ENCODE measurements at places on chromosomes 11 and 22.

DNA sequence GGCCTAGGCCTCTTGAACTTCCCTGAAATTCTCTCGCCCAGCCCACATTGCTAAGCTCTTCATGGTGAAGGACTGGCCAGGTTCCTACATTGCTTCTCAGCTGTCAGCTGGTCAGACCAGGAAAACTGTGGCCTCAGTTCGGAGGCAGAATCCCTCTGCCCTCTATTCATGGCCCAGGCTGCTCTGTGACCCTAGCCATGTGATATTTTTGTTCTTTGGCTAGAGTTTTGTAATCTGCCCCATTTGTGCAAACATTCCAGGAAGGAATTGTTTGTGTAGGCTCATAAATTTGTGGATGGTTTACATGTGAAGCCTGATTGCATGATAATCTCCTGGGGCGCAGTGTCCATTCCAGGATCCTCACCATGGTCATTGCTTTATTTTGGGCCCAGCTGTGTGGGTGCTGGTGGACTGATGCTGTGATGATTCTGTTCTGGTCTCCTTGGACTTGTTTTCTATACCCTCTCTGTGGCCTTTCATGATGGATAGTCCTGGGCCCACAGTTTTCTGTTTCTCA lies 149.1 kb upstream of the E2F8 start:
- DNase-seq: no peak

DNA sequence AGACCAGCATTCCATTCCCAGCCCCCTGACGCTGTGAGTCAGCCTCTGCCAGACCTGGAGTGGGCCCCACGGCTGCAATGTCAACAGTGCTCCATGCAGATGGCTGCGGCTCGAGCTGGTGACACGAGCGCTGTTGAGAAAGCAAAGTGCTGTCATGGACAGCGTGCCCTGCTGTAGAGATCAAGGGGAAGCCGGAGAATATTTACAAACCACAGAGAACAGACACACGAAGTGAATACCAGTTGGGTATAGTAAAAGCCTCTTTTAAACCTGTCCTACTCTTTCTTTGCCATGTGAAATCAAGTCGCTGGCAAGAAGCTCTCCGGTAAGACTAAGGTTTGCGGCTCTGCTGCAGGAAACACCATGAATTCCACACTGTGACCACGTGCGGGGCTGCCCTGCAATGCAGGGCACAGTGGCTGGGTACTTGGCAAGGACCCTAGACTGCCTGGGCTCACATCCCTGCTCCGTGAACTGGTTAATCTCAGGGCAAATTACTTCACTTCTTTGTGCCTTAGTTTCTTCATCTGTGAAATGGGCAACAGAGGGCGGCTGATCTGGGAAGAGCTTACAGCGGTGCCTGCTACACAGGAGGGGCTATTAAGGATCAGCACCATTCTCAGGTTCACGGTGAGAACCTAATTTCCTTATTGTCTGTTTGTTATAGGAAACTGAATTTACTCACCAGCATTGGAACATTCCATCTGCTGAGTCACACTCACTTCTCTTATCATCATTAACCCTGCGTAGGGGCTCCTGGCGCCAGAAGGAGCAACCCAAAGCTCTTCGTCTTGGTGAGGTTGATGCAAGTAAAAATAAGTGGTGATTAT lies 27.8 kb upstream of the ELFN2 start:
- DNase-seq: no peak

DNA sequence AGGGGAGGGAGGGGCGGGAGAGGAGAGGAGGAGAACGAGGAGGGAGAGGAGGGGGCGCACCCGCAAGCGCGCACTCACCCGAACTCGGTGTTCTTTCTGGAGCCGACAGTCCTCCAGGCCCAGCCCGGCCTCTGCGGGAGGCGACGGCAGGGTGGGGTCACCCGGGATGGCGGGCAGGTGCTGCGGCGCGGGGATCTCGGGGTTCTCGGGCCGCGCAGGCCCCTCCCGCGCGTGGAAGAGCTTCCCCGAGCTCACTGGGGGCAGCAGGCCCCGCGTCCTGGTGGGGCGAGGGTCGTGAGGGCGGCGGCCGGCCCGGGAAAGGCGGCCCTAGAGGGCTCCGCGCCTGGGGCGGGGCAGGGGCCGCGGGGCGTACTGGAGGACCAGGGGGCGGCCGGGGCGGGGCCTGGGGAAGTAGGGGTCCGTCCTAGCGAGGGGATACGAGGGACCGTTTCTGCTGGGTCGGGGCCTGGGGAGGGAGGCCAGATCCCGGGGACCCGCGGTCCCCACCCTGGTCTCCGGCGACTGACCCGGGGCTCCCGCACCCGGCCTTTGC lies 5.2 kb downstream of the LMNTD2 start:
- no peak for DNase-seq

GRCh38 chr11:123518496-123519054 lies 88.5 kb downstream of the GRAMD1B start:
- no peak for DNase-seq

DNA sequence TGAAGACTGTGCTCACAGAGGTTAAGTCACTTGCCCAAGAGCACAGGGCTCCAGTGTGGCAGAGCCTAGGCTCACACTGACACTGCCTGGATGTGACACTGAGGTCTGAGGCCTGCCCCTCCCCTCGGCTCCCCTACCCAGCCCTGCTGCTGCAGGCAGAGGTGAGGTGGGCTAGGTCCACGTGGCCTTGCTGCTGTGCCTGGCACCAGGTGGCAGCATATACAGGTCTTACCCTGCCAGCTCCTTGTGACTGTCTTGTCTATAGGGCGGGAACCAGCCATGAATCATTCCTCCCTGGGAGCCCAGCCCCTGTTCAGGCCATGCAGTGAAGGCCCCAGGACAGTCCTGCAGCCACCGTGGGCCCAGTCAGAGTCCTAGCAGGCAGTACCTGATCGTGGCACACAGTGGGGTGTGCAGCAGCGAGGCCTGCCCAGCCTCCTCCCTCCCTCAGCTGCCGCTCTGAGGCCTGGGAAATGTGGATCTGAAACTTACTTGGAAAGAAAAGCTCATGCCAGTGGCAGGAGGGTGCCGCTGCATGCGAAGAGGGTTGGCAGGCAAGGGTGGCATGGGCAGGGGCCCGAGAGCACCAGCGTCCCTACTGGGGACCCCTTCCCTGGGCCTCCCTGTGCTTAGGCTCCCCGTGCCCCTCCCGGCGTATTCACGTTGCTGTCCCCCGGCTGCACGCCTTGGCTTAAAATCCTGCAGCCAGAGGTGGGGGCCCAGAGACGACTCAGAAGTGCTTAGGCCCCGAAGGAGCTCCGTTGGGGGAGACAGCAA lies 1.2 kb upstream of the CERK start:
- DNase-seq: no peak

- no peak for DNase-seq
These were observed 5.9 kb upstream of the RAB6A start for GRCh38 chr11:73766763-73767162.

DNA sequence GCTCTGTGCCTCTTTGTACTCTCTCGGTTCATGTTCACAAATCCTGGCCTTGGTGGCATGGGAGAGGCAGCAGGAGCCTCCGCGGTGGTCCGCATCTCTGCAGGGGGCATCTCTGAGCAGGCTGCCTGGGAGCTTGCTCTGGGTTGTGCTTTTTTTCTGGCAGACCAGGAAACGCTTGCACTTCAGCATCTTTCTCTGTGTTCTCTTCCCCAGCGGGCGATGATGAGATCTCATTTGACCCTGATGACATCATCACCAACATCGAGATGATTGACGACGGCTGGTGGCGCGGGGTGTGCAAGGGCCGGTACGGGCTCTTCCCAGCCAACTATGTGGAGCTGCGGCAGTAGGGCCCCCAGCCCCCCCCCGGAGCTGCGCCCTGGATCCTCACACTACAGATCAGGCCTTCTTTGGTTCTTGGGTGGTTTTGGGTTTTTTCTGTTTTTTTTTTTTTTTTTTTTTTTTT lies 36.5 kb downstream of the CTTN start:
- no peak for DNase-seq

DNA sequence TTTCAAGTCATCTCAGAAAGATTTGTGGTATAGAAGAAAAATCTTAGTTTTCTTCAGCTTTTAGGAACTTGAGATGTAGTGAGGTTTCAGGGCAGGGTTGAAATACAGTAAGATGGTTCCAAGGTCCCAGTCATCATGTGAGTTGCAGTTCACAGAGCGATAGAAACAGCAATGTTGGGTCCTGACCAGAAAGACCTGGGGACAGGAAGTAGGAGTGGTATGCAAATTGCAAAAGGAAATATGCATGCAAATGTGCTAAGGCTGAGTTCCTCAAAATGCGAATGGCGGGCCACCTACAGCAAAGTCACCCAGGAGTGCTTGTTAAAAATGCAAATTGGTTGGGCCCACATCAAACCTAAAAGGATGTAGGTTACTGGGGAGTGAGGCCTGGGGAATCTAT lies 1032.7 kb upstream of the TENM4 start:
- DNase-seq: no peak

- no peak for DNase-seq
These were observed 16.9 kb upstream of the ANKK1 start for GRCh38 chr11:113370634-113371033.

DNA sequence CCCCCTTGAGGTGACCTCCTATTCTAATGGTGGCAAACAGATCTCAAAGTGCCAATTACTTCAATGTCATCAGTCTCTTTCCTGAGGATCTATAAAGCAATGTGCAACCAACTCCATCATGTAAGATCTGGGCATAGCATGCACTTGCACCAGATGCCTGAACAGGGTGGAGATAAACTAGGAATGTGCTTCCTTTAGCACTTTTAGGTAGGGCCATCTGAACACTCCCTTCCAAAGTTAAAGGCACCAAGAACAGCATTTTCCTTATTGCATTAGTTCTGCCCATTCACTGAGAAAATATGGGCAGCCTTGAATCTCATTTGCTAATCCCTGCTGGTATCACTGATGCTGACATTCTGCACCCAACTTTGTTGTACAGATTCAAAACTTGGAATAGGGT lies 112.0 kb downstream of the SGSM3 start:
- no peak for DNase-seq

DNA sequence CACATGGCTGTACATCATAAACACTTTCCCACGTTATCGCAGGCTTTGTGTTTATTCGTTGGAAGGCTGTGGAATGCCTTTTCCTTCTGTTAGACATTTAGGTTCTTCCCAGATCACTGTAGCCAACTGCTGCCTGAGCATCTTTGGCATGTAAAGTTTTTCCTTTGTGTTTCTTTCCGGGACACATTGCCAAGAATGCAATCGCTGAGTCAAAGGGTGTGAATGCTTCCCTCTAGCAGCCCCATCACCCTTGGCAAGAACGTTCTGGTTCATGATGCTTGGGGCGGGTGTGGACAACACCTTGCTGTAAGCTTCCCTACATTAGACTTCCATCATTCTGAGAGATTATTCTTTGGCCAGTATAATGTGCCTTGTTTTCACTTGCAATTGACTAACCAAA lies 136.2 kb downstream of the OSBP2 start:
- DNase-seq: peak; percentile 80

DNA sequence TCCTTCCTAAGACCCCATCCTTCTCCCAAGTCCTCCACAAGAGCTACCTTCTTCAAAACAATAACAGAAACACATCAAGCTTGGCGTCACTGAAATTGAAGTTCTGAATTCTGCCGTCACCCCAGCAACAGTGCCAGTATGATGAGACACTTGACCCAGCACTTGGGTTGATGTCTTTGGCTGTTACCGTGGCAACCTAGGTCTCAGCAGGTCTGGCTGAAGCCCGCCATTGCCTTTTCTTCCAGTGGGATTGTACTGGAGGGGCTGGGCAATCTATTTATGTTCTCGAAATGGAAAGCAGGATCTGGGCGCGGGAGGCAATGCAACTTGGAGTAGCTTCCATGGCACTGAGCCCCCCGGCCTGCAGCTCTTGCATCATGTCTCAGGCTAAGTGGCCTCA lies 23.8 kb downstream of the NPTXR start:
- DNase-seq: no peak

GRCh38 chr11:64438986-64439771 lies 80.2 kb downstream of the RPS6KA4 start:
- DNase-seq: no peak

DNA sequence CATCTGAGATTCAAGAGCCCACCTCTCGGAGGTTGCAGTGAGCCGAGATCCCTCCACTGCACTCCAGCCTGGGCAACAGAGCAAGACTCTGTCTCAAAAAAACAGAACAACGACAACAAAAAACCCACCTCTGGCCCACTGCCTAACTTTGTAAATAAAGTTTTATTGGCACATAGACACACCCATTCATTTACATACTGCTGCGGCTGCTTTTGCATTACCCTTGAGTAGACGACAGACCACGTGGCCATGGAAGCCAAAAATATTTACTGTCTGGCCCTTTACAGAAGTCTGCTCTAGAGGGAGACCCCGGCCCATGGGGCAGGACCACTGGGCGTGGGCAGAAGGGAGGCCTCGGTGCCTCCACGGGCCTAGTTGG lies 47.0 kb downstream of the GRAMD4 start:
- no peak for DNase-seq

GRCh38 chr11:44802347-44802746 lies 75.6 kb downstream of the TSPAN18 start:
- DNase-seq: no peak

DNA sequence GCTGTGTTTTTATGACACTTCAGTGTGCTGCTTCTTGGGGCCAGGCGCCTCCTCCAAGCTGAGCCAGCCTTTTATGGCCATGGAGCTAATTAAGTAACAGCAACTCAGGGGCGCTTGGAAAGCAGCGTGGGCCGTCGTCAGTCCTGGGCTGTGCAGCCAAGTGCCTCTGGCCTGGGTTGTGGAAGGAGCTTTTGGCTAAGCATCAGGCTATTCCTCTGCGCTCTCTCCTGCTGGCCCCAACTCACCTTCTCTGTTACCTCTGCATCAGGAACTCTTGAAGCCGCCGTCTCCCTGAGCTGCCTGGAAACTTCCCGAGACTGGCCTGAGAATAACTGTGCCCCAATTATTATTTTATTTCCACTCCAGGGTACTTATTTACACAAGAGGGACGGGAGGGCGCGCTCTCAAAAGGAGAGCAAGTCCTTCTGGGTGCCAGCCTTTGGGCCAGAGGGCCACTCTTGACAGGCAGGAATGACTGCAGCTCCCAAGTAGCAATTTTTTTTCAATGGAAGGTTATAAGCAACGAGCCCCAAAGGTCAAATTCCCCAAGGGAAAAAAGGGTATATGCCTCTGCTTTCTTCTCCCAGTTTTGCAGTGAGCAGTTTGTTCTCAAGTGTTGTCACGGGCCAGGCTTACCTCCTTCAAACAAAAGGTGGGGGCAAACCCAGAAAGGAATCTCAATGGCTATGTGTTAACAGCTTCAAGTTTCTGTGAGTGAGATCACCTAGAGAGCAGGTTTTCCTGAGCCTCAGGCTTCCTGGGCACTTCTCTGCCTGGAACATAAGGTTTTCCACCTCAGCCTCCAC lies 38.5 kb upstream of the NAV2 start:
- DNase-seq: no peak

GRCh38 chr11:87137711-87138110 lies 100.0 kb downstream of the TMEM135 start:
- peak; percentile 27 for DNase-seq

GRCh38 chr11:1924646-1925372 lies 5.3 kb downstream of the TNNT3 start:
- no peak for DNase-seq

GRCh38 chr11:765025-765801 lies 12.1 kb downstream of the GATD1 start:
- no peak for DNase-seq

GRCh38 chr22:23722160-23722559 lies 28.8 kb downstream of the ZNF70 start:
- no peak for DNase-seq

- no peak for DNase-seq
These were observed 791.5 kb downstream of the METTL15 start for GRCh38 chr11:28899706-28900105.

- DNase-seq: no peak
These were observed 451.3 kb downstream of the OPCML start for GRCh38 chr11:133081020-133081419.

- no peak for DNase-seq
These were observed 23.3 kb upstream of the PLEKHB1 start for GRCh38 chr11:73622926-73623593.

- DNase-seq: no peak
These were observed 35.0 kb downstream of the SC5D start for GRCh38 chr11:121327553-121327952.

All from AG04450 (cell line).